NCI-H345 (cell line): ENCODE measurements at places on chromosomes 1 and 21.

DNA sequence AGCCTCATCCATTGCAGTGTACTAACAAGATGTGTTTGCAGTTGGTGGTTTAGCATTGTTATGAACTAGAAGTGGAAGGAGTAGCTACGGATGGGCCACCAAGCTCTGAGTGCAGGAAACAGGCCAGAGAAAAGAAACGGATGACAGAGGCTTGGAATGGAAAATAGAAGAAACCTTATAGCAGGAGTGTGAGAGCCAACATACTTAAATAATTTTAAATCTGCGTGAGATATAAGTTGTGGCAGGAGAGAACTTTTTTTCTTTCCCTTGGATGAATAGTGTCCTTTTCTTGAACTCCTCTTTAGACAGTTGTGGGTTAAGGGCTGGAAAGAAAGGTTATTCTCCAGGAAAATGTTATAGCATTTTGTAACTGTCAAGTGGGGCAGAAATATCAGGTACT lies 54.2 kb downstream of the RGL1 start:
- DNase-seq: no peak

- DNase-seq: no peak
These were observed 2.0 kb downstream of the CAMSAP2 start for GRCh38 chr1:200740571-200741208.

- no peak for DNase-seq
These were observed 3.7 kb downstream of the FOXD2 start for GRCh38 chr1:47441450-47442106.

DNA sequence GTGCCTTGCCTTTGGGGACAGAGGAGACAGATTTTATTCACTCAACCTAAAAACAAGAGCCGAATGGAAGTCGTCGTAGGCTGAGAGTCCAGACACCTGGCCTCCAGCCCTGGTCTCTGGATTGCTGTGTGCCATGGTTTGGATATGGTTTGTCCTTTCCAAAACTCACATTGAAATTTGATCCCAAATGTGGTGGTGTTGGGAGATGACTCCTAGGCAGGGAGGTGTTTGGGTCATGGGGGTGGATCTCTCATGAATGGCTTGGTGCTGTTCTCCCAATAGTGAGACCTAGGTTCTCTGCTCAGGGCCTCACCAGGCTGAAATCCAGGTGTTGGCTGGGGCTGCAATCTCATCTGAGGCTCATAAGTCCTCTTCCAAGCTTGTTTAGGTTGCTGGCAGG lies 75.5 kb downstream of the FOXD2 start:
- DNase-seq: no peak

- DNase-seq: no peak
These were observed 43.2 kb upstream of the BACE2 start for GRCh38 chr21:41124641-41125201.

- DNase-seq: no peak
These were observed 25.2 kb upstream of the KIF26B start for GRCh38 chr1:245129319-245130240.

DNA sequence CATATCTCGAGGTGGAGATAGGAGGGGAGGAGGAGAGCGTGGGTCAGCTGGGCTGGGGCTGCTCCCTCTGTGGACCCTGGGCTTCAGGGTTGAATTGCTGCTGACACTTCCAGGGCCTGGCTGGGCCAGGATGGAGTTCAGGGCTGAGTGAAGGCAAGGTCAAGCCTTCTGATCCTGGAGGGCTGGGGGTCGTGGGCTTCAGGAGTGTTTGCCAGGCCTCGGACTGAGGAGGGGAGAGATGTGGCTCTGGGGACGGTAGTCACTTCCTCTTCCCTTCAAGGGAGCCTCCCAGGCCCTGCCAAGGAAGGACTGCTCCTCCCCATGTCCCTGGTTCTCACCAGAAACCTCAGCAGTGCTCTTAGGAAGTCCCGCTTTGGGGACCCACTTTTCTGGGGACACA lies 12.1 kb upstream of the FAM131C start:
- no peak for DNase-seq

DNA sequence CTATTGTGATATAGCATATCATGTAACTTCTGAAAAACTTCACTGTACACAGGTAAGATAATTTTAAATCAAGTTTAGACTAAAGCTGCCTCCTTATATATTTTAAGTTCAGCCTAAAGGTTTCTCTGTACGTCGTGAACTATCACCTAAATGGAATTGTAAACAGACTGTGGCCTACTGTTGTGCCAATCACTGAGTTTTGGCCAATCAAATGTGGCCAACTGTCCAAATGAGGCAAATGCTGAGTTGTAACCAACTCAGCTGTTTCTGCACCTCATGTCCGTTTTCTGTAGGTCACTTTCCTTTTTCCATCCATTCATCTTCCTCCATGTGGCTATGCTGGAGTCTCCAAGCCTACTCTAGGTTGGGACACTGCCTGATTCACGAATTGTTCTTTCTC lies 63.7 kb upstream of the ST6GALNAC3 start:
- DNase-seq: no peak

GRCh38 chr1:176696109-176696508 lies 233.1 kb downstream of the PAPPA2 start:
- no peak for DNase-seq

GRCh38 chr1:16387201-16388188 lies 20.5 kb downstream of the SZRD1 start:
- no peak for DNase-seq

DNA sequence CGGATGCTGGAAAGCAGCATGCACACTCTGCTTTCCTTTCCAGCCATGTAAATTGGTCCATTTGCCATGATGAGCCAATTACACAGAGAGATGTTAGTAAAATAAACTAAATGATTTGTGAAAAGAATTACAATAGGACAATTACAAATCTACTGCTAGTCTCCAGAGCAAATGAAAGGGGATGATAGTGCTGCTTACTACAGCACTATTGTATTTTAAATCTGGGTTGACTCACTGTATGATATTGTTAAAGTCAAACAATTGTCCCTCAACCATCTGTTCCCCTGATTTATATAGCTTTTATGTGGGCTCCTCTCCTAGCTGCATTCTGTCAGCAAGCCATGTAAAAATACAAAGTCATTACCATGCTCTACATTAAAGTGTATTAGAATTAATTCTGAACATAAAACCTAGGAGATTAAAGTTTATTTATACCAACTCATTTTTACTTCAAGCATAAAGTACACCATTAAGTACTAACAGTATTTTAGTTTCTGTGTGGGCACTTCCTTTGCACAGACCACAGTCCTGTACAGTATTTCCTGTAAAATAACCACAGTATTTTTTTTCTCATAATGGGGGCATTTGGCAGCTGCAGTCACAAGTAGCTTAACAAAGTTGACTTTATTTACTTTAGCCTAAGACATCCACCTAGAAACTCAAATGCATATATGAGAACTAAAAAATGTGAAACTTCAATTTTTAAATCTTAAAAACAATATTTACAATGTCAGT lies 135.8 kb downstream of the VAV3 start:
- DNase-seq: peak; percentile 4

DNA sequence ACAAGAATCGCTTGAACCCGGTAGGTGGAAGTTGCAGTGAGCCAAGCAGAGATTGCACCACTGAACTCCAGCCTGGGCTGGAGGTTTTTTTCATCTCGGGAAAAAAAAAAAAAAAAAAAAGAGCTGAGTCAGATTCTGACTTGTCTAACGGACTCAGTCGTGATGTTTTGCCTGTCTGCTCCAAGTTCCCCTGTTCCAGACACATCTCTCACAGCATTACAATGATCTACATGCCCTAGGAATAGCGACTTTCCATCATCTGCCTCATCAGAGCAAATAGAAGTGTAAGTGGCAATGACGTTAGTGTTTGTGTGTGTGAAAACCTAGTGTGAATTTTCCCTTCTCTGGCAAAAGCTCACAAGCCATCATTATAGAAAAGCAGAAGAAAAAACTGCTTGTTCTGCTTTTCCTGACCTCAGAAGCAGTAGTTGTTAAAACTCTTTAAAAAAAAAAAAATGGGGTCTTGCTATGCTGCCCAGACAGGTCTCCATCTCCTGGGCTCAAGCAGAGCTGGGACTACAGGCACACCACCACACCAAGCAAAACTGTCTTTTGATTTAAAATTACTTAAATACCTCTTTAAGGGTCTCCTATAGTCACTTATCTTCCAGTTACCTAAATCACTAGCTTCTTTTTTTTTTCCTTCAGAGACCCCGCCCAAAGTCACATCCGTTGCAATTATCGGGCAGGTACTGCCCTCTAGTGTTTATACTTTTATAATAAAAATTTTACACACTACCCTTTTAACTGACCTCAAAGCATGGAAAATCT lies 37.3 kb downstream of the PLEKHO1 start:
- peak; percentile 76 for DNase-seq

DNA sequence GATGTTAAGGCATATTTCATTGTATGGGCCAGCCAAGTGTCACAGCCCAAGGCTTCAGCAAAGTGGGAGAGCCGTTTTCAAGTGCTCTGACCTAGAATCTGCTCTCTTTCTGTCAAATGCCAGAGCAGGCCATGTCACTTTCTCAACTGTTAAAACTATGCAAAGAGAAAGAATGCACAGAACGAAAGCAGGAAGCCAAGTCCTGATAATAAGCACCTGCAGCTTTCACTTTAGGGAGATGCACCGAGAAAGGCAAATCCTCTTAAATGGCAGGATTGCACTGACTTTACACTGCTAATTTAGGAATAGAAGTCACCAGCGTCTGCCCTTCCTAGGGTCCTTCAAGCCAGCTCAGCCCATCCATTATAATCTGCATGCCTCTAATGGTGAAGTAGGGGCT lies 49.2 kb upstream of the NTPCR start:
- no peak for DNase-seq
